Kidney (tissue), 22 donors: ENCODE measurements at places on chromosomes 5 and 9. TPM values are rescaled to one million over a fixed set of nuclear protein-coding genes. Genes with fewer than 3 reads are reported as not detected.

GRCh38 chr9:82791692-82792091, 271.2 kb downstream of the RASEF start:
- DNase-seq: no peak

GRCh38 chr5:172156541-172156994, 31.5 kb downstream of the STK10 start:
- DNase-seq: no peak

- no peak for DNase-seq
These were observed 155.7 kb upstream of the GPR151 start for GRCh38 chr5:146671561-146672295.

DNA sequence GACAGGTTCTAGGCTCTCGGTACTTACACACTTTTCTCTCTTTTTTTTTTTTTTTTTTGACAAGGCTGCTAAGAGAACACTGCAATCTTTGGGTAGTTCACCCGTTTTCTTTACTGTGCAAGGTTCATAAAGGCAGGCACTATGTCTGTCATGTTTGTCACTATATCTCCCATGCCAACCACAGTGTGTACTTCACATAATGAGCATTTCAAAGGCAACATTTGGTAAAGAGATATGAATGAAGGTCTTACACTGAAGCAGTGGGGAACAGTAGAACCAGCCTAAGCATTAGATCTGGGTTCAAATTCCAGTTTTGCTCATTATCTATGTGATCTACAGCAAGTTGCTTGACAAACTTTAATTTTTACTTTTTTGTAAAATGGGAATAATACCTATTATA, 1.5 kb upstream of the HMGCR start:
- no peak for DNase-seq

Gene MYOT
- 2.3 TPM for polyA plus RNA-seq

DNA sequence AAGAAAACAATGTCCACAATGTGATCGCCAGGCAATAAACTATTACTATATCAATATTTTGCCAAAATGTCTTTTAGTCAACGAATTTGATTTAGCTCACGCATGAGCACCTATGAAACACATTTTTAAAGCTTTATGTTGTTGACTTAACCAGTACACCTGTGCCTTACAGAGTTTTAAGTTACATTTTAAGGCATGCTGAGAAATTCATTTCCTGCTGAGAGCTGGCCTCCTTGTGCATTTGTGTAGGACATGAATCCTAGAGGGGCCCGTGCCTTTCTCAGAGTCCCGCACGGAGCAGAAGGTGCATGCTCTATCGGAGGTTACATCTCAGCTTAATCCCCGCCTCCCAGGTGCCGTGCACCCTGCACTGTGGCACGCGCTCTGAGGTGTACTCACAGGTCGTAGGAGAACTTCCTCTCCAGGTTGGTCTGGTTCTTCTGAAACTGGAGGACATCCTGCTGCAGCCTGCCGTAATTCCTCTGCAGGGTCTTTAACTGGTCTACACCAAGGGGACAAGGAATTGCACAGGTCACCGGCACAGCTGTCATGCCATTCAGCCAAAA, 53.2 kb downstream of the GOLM1 start:
- DNase-seq: no peak

DNA sequence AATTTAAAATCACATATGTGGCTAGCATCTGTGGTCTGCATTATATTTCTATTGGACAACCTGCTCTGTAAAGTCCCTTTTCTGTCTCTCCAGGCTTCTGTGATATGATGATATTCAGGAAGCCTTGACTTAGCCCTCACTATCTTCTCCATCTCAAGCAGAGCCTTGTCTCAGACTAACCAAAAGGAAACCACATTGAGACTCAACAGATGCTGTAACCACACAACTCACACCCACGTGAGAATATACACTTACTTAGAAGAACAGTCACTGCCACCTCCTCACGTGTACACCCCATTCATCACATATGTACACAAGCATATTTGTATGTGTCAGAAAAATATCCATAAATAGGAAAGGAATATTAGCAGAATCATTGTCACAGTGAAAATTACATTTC, 33.6 kb downstream of the HTR4 start:
- no peak for DNase-seq

Gene ZFP37
- 1.9 TPM for polyA plus RNA-seq

- no peak for DNase-seq
These were observed 111.1 kb downstream of the AGTPBP1 start for GRCh38 chr9:85630676-85631075.

- no peak for DNase-seq
These were observed 5.3 kb downstream of the BARX1 start for GRCh38 chr9:93949694-93950449.

Gene LCN15
- not detected for polyA plus RNA-seq
